A549 treated with RU486 at 1 μM for 4 hours (cell line): ENCODE measurements at places on chromosomes 1 and 21. TPM values are rescaled to one million over a fixed set of nuclear protein-coding genes. Genes with fewer than 3 reads are reported as not detected.

The HRNR gene
- total RNA-seq: not detected in 5 replicates

The UTS2 gene
- not detected in 5 replicates for total RNA-seq

The ANGPTL3 gene
- 0.06 TPM in 1 of 5 replicates, not detected in the others for total RNA-seq

The TFF2 gene
- 0.47 TPM in 1 of 5 replicates, not detected in the others for total RNA-seq

The KCNK2 gene
- 0.05 to 0.33 TPM (median 0.09 TPM) in 4 of 5 replicates, not detected in the other for total RNA-seq

The FAM72C gene
- 2.8 to 7.1 TPM (median 5.3 TPM) in 5 replicates for total RNA-seq

The LAMB3 gene
- 17.7 to 22.4 TPM (median 19.8 TPM) in 5 replicates for total RNA-seq

The SLC44A5 gene
- total RNA-seq: 0.05 to 0.19 TPM (median 0.06 TPM) in 3 of 5 replicates, not detected in the others

The FOXD2 gene
- total RNA-seq: 0.37 to 0.60 TPM (median 0.43 TPM) in 5 replicates

The UBE2U gene
- not detected in 5 replicates for total RNA-seq

The RPE65 gene
- not detected in 5 replicates for total RNA-seq

The CD84 gene
- not detected in 5 replicates for total RNA-seq

The HUNK gene
- 1.4 to 1.8 TPM (median 1.7 TPM) in 5 replicates for total RNA-seq

The SPRR3 gene
- total RNA-seq: not detected in 5 replicates

The GNG12 gene
- total RNA-seq: 30.4 to 77.8 TPM (median 66.4 TPM) in 5 replicates

The CA6 gene
- not detected in 5 replicates for total RNA-seq

The CYP2J2 gene
- 0.06 TPM in 1 of 5 replicates, not detected in the others for total RNA-seq
